Peyer's patch (tissue), 4 donors: ENCODE measurements at places on chromosomes 5 and 9. TPM values are rescaled to one million over a fixed set of nuclear protein-coding genes. Genes with fewer than 3 reads are reported as not detected.

- no peak for DNase-seq
These were observed 154.1 kb upstream of the PAPPA start for GRCh38 chr9:115999498-115999897.

Gene C5orf22
- total RNA-seq = 15.8 TPM

- no peak for DNase-seq
These were observed 20.6 kb upstream of the CAST start for GRCh38 chr5:96641368-96642280.

Gene ZDHHC11
- 38.7 TPM for total RNA-seq

- DNase-seq = no peak
These were observed 57.8 kb downstream of the CXXC5 start for GRCh38 chr5:139705655-139706587.

GRCh38 chr5:154771383-154771901 is 16.3 kb downstream of the LARP1 start:
- no peak for DNase-seq

Gene LCN9
- total RNA-seq = not detected

- DNase-seq = no peak
These were observed 147.4 kb downstream of the TRIM36 start for GRCh38 chr5:115022303-115022702.

DNA sequence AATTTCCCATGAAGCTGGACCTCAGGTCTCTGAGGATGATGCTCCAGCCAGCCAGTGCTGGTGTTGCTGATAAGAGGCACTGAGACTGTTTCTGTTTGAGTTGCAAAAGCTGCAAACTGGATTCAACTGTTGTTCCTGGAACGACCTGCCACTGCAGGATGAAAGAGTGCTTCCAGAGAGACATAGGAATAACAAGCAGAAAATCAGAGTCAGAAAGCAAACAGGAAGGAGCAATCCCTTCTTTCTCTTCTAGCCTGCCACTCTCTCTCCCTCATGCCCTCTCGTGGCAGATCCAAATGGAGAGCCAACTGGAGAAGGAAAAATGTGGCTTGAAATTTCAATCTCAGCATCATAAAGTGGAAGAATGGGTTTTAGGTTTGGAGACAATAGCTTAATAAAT is 110.4 kb downstream of the STARD4 start:
- no peak for DNase-seq
